Stimulated activated CD8-positive, alpha-beta memory T cell treated with anti-CD3 and anti-CD28 coated beads, Interleukin-2, amount 100 ng/mL, for 1 hour (primary cell): ENCODE measurements at places on chromosomes 16 and 17.

GRCh38 chr16:19109288-19109664 lies 4.5 kb upstream of the ITPRIPL2 start:
- no peak for DNase-seq

- no peak for DNase-seq
Measured at GRCh38 chr17:41631025-41631897, 6.9 kb upstream of the KRT17 start.

- no peak for DNase-seq
Measured at GRCh38 chr17:78345791-78346494, 13.9 kb downstream of the SOCS3 start.

DNA sequence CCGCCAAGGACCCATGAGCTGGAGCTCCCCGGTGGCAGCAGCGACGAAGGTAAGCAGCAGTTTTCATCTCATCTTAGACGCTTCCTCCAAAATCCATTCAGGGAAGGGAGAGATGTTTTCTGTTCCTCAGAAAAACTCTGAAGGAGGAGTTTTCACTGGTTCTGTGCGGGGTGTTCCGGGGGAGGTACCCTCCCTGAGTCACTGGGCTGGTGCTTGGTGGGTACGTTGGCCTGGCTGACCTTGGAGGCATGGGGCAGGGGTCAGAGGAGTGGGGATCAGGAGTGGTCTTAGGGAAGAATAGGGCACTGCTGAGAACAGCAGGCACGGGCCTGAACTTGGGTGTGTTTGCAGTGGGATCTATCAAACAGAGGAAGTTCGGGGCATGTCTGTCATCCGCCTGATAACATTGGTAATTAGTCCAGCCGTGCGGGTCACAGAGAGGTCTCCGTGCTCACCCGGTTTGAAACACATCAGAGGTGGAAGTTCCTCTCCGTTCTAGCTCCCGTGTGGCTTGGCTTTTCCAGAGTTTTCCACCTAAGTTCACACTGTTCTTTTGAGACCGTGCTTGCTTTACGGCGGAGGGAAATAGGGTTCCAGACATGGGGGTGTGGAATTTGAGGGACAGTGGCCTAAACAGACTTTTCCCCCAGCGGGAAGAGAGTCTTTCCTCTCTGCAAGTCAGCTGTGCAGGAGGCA lies 59.6 kb upstream of the CIBAR2 start:
- no peak for DNase-seq

DNA sequence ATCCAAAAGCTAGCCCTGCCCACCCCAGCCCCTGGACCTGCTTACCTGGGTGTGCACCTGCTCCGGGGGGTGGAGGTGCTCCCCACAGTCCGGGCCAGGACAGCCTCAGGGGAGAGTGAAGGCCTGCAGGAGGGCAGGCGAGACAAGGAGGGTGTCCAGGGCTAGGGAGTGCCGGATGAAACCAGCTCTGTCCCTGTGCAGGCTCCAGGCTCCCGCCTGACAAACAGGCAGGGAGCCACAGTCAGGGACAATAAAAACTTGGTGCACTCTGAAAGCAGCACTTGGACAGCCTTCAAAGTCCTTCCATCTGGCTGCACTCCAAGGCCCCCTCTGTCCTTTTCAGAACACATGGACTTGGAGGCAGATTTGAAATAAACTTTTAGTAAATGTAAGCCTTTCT lies 3.9 kb downstream of the PAQR4 start:
- DNase-seq, result no peak

DNA sequence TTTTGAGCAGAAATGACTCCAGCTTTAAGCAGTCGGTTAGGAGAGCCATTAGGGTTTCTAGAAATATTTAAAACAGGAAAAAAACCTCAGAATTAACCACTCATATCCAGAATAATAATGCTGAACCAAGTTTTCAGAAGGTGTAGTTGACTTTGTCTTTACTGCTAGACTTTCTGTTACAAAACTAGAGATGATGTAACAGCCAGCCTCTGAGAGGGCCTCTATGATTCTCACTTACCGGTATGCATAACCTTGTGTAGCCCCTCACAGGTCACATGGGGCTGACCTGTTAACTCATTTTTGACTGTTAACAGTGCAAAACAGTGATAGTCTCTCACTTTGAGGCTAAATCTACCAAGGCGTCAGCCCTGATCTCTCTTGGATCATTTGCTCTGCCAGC lies 74.3 kb downstream of the TEX14 start:
- DNase-seq, result no peak

DNA sequence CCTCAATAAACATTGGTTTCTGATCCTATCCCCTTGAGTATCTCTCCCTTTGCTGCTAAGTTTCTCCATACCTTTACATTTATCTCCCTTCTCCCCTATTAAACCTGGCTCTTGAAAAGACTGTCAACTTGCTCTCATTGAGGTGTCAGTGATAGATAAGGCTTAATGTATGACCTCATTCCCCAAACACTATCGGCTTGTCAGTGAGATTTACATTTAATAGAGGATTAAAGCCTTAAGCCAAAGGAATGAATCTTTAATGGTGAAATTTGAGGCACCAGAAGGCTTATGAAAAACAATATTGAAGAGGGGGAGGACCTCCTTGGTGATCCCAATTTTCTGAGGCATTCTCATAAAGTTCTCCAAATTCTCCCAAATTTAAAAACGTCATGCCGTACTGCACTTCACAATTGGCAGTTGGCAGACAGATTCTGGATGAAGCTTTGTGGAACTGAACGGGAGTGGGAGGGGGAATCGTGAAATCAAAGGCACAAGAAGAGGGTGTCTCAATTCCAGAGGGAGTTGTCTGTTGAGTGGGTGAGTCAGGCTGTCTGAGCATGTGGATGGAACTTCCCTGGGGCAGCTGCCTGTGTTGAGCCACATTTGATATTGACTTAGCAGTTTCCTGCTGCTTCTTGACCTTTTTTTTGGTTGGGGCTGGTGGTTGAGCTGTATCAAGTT lies 478.8 kb downstream of the NPIPA7 start:
- no peak for DNase-seq

DNA sequence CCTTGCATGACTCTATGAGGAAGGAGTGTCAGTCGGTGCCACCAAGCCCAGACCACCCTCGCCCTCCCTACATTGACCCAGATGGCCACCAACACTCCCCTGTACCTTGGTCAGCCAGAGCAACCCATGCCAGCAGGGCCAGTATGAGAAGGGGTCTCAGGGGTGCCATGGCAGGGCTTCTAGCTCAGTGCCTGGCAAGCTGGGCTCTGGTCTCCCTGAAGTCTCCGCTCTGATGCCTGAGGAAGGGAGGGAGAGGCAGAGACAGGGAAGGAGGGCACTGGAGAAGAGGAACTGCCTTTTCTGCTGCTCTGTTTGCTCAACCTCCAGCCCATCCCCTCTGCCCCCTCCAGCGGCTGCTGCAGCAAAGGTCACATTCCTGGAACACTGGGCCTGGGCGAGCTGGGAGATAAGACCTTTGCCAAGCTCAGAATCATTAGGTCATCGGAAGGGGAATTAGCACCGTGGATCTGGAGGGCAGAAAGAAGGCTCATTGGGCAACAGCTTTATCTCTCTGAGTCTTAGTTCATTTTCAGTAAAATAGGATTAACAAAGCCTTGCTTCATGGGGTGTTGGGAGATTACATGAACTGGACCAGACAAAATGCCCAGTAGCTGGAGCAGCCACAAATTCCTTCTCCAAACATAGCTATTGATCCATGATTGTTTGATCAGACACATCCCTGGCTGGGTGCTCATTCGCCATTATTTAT lies at the start of gene VTN:
Gene VTN, minus strand, starts transcription at position 273 of the 709 bp plus-strand sequence. Its CDS starts 104 bp downstream, at position 169.
- no peak for DNase-seq

DNA sequence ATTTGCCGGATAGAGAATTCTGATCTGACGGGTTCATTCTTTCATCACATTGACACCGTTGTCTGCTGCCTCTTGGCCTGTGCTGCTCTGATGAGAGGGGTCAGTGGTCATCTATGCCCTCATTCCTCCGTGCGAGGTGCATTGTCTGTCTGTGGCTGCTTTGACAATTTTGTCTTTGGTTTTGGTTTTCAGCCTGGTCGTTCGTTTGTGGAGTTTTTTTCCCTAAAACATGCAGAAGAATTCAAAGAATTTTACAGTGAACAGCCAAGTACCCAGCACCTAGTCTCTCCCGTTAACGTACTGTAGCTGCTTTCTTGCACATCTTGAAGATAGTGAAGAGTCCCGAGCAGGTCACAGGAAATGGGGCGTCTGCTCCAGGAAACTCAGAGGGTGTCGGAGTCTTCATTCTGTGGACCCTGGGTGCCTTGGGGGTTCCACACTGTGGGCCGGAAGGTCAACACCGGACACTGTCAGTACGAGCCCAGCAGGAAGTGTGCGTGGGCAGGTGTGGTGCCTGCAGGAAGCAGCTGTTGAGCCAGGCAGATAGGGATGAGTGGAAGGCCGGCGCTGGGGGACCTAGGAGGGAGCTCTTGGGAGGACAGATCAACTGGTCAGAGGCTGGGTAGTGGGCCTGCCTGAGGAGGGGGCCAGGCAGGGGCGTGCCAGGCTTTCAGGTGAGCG lies 28.2 kb downstream of the CRAMP1 start:
- no peak for DNase-seq

DNA sequence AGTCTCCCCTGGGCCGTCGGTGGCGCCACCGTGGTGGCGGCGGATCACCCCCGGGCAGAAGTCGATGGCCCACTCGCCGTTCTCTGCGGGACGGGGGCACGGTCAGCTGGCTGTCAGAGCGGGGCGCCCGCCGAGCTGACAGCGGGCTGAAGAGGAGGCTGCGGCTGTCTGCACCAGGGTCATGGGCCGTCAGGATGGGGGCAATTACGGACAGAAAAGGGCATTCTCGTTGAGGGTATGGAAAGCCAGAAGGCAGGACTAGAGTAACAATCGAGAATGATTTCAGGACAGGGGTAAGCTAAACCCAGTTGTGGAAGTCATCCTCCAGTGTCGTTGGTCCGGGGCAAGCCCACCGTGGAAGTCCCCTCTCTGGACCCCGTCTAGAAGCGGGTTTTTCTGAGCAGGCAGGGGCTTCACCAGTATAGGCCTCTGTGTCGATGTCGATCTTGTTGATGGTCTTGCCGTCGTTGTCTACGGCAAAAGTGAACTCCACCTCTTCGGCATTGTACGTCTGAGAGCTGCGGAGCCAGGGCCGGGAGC lies 1.7 kb downstream of the CHRNE start:
- DNase-seq, result no peak

DNA sequence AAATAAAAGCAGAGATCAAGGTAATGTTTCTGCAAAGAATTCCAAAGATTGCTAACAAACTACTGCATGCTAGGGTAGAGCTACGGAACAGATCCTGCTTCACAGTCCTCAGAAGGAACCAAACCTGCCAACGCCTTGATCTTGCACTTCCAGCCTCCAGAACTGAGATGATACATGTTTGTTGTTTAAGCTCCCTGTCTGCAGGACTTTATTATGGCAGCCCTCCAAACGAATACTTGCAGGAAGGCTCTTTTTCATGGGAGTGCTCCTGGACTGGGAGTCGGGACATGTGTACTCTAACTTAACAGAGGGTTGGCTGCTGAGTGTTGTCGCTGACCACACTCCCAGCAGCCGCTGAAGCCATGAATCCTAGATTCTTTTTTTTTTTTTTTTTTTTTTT lies 808.8 kb upstream of the EEF2KMT start:
- DNase-seq, result no peak

GRCh38 chr16:10554569-10554968 lies 25.8 kb downstream of the EMP2 start:
- DNase-seq, result no peak

- no peak for DNase-seq
Measured at GRCh38 chr16:88744577-88745521, 38.5 kb downstream of the CTU2 start.

GRCh38 chr16:4133897-4134372 lies 17.7 kb upstream of the ADCY9 start:
- DNase-seq, result no peak

GRCh38 chr16:89293276-89294143 lies 76.0 kb downstream of the ZNF778 start:
- DNase-seq, result no peak

DNA sequence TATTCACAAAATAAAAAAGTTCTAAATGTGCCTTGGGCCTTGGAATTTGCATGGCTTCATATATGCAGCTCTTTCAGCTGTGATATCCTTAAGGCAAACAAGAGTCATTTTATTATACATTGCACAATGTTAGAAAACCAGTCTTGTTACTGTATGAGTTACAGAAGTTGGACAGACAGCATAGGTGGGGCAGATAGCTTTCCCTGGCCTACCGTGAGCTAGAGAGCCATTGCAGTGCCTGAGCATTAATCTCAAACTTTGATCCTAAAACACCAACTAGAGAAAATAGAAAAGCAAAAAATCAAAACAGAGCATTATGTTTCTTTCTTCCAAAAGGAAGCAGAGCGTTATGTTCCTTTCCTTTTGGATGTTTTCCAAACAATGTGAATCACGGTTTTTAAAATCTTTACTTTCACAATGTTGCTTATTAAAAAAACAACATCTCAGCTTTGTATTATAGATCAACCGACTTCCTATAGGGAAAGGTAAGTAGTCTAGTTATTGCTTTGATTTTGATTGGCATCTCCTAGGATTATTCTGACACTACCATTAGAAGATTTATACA lies 32.2 kb downstream of the ARHGAP44 start:
- DNase-seq, result no peak

DNA sequence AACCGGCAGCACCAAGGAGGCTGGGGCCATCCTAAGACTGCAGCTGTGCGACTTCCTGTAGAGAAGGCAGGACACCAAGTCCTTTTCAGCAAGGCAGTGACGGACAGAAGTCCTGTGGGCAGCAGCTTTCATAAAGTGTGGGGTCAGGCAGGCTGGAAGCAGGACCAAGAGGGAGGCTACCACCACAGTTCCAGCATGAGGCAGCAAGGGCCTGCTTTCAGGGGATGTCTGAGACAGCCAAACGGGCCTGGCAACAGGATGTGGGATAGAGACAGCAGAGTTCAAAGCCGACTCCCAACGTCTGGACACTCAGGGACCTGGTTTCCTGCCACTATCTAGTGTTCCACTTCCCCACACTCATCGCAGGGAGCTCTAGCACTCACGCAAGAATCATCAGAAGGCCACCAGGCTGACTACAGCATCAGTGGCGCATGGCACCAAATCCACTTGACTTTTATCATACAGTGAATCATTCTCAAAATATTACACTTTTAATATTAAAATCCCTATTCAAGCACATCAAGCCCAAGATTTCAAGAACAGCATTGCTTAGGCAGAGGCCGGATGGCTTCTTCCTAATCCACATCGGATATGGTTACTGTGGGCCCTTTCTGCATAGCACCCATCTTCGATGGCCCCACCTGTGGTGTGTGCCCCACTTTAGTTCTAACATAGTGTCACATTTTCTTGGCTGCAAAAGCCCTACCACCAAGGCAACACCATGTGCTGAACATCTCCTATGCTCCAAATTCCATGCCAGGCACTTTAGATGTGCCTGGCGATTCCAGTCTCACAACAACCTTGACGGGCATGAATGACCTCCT lies 5.2 kb downstream of the USP7 start:
- no peak for DNase-seq

GRCh38 chr16:66278111-66278531 lies 88.4 kb upstream of the CDH5 start:
- no peak for DNase-seq

DNA sequence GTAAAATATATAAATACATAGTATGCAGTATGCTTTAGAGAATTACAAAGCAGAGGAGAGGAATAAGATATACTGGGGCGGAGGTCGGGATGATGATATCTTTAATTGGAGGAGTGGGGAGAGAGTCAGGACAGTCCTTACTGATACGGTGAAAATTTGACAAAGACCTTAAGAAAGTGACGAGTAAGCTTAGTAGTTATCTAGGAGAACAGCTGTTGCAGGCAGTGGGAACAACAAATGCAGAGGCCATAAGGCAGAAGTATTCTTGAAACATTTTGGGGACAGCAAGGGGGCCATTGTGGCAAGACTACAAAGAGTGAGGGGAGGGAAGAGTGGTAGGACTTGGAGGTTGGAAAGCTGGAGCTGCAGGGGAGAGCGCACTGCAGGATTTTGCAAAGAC lies 22.3 kb upstream of the CDC6 start:
- no peak for DNase-seq
